ENCODE measurements at places on chromosomes 16 and 17.

DNA sequence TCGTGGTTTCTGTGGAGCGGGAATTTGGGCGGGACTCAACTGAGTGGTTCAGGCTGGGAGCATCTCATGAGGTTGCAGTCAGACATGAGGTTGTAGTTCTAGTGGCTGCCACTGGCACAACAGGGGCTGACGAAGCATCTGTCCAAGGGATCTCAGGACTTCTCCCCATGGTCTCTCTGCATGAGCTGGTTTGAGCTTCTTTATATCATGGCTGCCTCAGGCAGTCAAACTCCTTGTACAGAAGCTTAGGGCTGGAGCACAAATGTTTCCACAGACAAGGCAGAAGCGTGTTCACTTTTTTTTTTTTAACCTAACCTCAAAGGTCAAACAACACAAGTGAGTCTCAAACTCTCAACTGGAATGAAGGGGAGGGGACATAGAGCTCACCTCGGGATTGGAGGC is 243.3 kb downstream of the MSI2 start:
- DNase-seq, result no peak

- DNase-seq, result no peak
Observed at GRCh38 chr17:82023447-82024241, 539 bp downstream of the LRRC45 start.

DNA sequence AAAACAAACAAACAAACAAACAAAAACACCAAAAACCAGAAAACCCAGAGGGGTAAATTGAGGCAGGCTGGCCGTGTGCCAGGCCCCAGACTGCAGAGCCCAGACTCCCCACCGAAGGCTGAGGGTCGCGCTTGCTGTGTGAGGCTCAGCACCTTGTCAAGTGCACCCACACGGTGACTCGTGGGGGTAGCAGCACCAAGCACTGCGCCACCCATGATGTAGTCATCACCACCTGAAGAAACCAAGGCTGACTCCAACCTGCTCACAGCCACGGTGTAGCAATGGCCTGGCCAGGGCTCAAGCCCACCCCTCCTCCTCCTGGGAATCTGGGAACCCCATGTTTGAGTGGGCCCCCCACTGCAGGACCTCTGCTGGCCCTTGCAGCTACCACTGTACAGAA is 11.9 kb downstream of the MCRIP1 start:
- DNase-seq, result no peak

- no peak for DNase-seq
Observed at GRCh38 chr17:31541559-31541958, 150.1 kb downstream of the RAB11FIP4 start.
